GM23248 (cell line): ENCODE measurements at places on chromosomes 7 and 10.

DNA sequence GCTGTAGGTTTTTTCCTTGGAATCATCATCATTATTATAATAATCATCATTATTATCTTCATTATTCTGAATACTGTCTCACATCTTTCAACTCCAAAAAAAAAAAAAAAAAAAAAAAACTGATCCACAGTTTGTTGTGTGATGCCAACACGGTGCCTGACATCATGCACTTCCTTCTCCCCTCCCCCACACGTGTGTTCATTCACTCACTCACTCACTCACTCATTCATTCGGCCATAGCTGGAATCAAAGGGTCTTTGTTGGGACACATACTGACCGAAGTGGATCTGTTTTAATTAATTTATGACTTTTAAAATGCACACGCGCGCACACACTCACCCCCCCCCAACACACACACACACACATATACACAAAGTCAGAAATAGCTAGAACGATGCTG, 177.8 kb downstream of the PIP4K2A start:
- DNase-seq = no peak

DNA sequence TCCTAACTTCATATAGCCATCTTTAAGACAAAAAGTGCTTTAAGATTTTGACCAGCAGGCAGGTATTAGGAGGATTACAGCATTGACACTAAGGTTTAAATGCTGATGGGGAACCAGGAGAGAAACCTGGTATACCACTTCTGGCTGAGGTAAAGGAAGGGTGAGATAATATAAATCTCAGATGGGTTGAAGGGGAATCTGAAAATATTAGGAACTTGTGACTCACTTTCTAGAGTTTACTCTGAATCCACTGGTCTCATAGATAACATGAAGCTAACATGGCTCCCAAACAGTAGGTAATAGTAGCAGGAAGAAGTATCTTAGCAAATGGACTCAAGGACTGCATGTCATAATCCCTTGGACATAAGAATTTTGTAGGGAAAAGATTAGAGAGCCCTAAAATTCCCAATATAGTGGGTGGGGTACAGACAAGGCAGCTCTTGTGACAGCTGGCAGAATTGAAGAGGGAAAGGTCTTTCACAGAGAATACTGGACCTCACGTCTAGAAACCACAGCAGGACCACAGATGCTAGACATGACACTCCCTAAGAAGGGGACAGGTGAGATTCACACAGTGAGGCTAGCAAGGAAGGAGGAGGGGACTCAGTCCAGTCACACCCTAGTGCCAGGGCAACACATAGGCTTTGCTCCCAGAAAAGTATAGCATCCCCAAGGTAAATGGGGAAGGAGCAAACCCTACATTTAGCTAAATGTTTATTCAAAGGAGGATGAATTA, 3.5 kb downstream of the PTTG1IP2 start:
- DNase-seq = no peak

- DNase-seq = no peak
Observed at GRCh38 chr7:102889851-102890250, 22.9 kb upstream of the LRRC17 start.

DNA sequence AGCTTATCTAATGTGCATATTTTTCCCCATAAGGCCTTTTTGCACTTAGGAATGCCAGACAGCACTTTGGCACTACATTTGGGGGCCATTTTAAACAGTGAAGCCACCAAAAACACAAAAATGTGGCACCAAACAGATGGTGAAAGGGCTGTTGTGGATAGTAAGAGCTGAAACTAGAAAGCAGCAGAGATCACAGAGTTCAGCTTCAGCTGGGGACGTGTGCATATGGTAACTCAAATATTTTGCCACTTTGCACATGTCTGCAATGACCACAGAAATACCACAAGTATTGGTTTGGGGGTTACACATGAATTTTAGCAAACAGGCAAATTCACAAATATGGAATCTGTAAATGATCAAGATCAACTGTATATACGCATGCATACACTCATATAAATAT, 72.8 kb downstream of the PODXL start:
- DNase-seq = no peak
